Putamen (tissue), 1 donor: ENCODE measurements at places on chromosomes 6 and 20.

DNA sequence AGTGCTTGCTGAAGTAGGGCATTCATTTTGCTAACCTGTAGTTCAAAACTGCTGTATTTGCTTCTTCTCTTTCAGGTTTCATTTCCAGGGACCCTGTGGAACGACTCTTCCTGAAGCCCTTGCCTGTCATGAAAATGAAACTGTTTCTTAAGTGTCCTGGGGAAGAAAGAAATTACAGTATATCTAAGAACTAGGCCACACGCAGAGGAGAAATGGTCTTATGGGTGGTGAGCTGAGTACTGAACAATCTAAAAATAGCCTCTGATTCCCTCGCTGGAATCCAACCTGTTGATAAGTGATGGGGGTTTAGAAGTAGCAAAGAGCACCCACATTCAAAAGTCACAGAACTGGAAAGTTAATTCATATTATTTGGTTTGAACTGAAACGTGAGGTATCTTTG is 3.4 kb upstream of the NOL7 start:
- DNase-seq: no peak

- no peak for DNase-seq
Measured at GRCh38 chr6:150720774-150721233, 121.1 kb downstream of the PLEKHG1 start.

- DNase-seq: no peak
Measured at GRCh38 chr6:163786995-163787671, 372.6 kb downstream of the QKI start.

- DNase-seq: no peak
Measured at GRCh38 chr20:2707353-2708072, 14.9 kb downstream of the EBF4 start.

- no peak for DNase-seq
Measured at GRCh38 chr6:152748843-152749242, 1.8 kb upstream of the VIP start.
